ENCODE measurements at places on chromosomes 7 and 10.

GRCh38 chr10:70513848-70514309 is 35.3 kb downstream of the PALD1 start:
- no peak for DNase-seq

DNA sequence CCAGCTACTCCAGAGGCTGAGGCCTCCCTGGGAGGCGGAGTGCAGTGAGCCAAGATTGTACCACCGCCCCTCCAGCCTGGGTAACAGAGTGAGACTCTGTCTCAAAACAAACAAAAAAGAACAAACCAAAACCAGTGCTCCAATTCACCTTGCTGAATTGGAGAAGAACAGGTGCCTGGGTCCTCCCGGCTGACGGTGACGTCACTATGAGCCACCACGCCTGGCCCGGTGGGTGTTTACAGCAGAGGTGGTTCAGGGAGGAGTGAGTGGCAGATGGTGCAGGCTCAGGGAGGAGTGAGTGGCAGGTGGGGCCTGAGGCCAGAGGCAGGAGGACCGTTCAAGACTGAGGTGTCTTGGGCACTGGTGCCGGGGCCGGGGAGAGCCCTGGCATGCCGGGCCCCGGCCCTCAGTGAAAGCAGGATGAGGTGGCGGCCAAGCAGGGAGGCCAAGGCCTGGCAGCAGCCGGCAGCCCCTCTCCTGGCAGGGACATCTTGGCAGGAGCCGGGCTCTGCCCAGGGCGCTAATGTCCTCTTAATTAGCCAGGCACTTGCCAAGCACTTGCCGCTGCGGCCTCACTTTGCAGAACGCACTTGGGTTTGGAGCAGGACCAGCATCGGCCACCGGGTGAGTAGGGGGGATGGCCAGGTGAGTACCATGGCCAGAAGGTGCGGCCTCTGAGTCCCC is 162.8 kb upstream of the TNRC18 start:
- no peak for DNase-seq

GRCh38 chr10:74051736-74052342 is 53.9 kb downstream of the VCL start:
- DNase-seq = no peak

- no peak for DNase-seq
Measured at GRCh38 chr7:153021542-153021941, 262.0 kb downstream of the ACTR3B start.

- DNase-seq = no peak
Measured at GRCh38 chr7:138500892-138501291, 40.8 kb downstream of the TRIM24 start.

Data from stimulated activated CD8-positive, alpha-beta memory T cell treated with anti-CD3 and anti-CD28 coated beads, Interleukin-4, amount 100 ng/mL, for 4 hours (primary cell).